HCT116 (cell line): ENCODE measurements at places on chromosomes 7 and 10. TPM values are rescaled to one million over a fixed set of nuclear protein-coding genes. Genes with fewer than 3 reads are reported as not detected.

GRCh38 chr7:119343289-119343688 lies 929.7 kb upstream of the KCND2 start:
- DNase-seq, result no peak

- no peak for DNase-seq
These were observed 2.6 kb upstream of the RPA3 start for GRCh38 chr7:7720750-7721621.

DNA sequence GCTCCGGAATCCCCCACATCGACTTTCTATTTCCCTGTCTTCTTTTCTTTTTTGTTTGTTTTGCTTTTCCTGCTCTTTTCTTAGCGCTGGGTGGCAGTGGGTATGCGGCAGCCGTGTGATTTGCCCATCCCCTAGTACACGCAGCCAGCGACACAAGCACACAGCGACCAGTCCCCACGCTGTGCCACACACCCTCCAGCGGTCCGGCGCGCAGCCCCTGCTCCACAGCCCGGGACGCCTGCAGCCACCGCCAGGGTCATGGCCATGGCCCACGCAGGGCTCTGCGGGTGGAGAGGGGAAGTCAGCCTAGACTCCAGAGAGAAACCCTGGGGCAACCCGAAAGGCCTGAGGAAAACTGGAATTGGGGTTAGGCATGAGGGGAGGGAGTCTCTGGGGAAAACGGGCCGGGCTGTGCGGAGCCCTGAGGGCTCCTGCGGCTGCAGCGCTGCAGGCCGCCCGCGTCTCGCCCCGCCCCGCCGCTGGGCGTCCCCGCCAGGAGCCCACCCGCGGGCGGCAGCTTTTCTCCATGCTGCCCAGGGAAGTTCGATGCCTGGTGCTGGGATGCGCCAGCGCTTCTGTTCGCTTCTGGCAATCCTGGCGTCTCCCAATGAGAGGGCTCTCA lies 2.5 kb downstream of the CHRM2 start:
- no peak for DNase-seq

- DNase-seq, result no peak
These were observed 621 bp downstream of the P4HA1 start for GRCh38 chr10:73096041-73096448.

DNA sequence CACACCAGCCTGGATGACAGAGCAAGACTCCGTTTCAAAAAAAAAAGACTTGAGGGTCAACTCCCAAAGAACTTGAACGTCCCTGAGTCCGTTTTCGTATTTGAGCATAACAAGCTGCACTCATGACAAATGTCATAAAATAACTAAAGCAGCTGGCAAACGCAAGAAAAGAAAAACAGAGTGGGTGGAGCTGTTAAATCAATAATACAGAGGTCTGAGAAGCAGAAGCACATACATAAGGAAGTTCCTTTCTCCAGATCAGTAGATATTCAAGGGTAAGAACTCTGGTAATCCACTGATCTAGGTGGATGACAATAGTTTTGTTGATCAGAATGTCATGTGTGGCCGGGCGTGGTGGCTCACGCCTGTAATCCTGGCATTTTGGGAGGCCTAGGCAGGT lies 150.1 kb downstream of the FAM107B start:
- DNase-seq, result no peak

GRCh38 chr7:111681242-111681641 lies 119.0 kb upstream of the IMMP2L start:
- DNase-seq, result no peak

DNA sequence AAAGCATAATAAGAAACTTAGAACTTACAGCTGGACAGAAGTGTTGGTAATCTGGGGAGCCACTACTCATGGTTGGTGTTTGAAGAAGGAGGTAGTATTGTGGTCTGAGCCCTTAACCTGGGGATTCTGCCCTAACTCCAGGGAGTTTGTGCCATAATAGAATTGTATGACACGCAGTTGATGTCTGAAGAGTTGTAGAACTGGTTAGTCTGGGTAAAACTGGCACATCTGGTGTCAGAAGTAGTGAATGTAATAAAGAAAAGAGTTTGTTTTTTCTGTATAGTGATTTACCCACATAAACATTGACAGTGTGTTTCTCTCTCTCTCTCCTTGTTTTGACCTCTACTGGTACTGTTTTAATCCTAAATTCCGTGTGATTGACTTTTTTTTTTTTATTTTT lies 448.1 kb upstream of the SEMA3D start:
- DNase-seq, result no peak

ACTL6B gene
- not detected for total RNA-seq

MINDY4 gene
- total RNA-seq, result 6.1 TPM

POP7 gene
- total RNA-seq, result 67.5 TPM

SPDYE11 gene
- not detected for total RNA-seq
